ENCODE measurements at places on chromosomes 11 and 22.

DNA sequence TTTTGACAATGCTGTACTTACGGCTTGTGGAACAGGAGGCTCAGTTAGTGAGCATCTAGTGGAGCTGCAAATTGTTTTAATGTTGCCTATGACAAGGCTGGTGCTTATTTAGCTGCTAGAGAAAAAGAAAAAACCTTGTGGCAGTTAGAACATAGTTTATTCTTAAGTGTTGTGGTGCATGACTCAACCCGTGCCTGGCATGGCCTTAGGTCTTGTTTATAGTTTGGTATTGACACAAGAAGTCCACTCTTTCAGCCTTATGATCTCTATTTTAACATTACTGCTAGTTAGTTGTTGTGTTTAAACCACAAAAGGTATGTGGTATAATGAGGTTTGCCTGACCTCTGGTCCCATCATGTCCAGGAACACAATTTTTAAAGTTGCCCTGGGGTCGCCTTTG is 744.6 kb downstream of the FAM181B start:
- DNase-seq = no peak

DNA sequence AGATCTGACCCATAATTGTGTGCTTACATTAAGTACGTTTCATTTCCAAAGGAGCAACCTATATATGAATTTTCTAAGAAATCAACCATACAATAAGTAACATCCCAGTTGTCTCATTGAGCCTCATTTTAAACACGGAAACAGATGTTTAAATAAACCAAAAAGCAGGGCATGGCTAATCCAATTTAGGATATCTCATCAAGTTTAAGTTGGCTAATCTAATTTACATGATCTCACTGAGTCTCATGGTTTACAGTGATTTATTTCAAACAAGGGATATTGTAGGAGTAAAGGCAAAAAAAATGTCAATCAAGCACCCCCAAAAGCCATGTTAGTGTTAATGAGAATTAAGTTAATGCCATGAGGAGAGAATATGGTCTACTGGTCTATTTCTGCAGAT is 499.8 kb upstream of the CCDC90B start:
- DNase-seq = no peak

GRCh38 chr11:21401496-21401895 is 732.1 kb downstream of the NELL1 start:
- DNase-seq = no peak

- DNase-seq = no peak
These were observed 14.0 kb downstream of the OR8A1 start for GRCh38 chr11:124583781-124584180.

DNA sequence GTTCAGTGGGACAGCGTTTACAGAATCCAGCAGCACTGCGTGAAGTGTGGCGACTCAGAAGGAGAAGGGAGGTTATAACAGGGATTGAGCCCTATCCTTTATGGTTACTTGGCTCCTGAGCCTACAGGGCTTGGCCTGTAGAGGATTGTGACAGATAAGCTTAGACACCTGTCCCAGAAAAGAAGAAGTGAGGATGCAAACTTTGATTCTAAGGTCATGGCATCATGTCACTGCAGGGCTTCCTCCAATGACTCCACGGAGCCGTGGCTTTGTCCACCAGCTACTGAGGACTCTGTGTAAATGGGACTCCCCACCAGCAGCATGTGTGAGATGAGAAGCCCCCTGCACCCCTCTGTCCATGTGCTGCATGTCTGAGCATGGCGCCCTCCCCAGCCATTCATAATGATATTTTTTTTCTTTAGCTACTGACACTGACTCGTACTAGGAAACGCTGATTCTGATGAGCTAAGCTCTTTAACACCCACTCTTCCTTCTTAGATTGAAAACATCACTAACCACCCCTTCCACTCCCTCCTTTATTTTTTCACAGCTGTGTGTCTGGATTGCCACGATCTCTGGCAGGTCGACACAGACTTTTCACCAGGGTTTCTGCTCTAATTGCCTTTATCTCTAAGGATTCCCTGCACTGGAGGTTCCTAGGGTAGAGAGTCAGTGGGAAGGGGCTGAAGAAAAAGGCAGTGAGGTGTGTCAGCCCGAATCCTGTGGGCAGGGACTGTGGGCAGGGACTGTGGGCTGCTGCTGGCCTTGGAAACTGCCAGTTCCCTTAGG is 65.5 kb upstream of the TTC12 start:
- DNase-seq = no peak

DNA sequence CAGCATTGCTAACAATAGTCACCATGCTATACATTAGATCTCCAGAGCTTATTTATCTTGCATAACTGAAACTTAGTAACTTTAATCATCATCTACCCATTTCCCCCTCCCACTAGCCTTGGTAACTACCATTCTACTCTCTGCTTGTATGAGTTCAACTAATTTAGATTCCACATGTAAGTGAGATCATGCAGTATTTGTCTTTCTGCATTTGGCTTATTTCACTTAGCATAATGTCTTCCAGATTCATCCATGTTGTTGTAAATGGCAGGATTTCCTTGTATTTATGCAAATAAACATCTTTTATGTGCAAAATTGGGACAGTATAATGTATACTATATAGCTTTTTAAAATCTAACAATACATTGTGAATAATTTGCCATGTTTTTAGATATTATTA is 66.0 kb upstream of the ZBED5 start:
- no peak for DNase-seq

DNA sequence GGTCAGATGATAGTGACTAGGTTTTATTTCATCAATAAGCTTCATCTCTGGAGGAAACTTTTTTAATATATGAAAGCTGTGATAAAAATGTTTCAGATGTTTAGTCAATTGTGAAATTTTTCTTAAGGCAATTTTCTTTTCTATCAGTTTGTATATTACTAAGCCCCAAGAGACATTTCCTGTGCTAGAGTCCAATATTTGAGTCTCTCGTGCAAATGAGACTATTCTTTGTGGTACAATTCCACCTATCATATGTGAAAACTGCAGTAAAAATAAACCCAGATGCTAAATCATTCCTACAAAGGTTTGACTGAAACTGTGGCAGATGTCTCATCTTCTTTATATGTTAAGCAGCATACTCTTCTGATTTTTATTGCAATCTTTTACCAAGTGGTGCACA is 28.0 kb downstream of the CTR9 start:
- DNase-seq = no peak

GRCh38 chr11:71201936-71202597 is 50.3 kb downstream of the SHANK2 start:
- no peak for DNase-seq

DNA sequence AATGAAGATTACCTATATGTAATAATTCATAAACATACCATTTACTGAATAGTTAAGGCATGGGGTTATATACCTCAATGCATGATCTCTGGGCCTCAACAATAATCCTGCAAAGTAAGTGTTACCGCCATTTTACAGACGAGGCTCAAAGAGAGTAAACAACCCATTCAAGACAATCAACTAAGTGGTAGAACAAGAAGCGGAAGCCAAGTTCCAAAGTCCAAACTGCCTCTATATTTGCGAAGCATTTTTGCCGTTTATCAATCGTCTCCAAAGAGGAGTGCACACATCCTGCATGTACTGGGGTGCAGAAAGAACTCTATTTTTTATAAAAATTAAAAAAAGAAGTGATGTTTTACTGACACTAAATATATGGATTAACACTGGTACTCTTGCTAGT is 27.5 kb upstream of the P4HA3 start:
- DNase-seq = no peak

- no peak for DNase-seq
These were observed 75.1 kb downstream of the BUD13 start for GRCh38 chr11:116697639-116698038.

GRCh38 chr11:19595840-19596751 is 116.5 kb upstream of the NAV2 start:
- no peak for DNase-seq

GRCh38 chr22:36744791-36745190 is 31.1 kb downstream of the IFT27 start:
- DNase-seq = no peak

DNA sequence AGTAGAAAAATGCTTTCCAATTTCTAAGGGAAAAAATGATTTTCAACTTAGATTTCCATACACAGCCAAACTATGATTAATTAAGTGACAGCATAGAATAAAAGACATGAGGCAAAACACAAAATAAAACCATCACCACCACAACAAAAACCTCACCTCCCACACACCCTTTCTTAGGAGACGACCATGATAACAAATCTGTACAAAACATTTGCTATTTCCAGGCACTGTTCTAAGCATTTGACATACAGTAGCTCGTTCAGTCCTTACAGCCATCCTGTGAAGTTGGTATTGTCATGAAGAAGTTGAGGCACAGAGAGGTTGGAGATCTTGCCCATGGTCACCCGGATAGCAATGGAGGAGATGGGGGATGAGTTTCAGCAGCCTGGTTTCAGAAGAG is 8.7 kb downstream of the SPI1 start:
- no peak for DNase-seq

DNA sequence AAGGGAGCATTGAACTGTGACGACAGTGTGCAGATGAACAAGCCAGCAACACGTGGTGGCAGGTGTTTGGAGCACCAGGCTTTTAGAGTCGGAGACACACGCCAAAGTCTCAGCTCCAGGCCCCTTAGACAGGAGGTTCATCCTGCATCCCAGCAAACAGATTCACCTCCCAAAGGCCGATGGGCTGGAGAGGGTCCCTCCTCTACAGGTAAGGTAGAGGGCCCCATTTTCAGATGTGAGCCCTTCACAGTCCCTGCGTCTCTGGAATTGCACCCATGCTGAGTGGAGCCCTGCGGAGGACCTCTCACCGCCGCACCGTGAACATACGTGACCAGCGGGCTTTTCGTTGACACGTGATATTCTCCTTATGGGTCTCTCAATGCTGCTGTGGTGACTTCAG is 109.0 kb upstream of the B3GAT1 start:
- no peak for DNase-seq

Measured in erythroblast (primary cell).